ENCODE measurements at places on chromosomes 6 and 20. TPM values are rescaled to one million over a fixed set of nuclear protein-coding genes. Genes with fewer than 3 reads are reported as not detected.

GRCh38 chr20:60999250-60999649 lies 252.8 kb upstream of the CDH4 start:
- DNase-seq, result no peak

DNA sequence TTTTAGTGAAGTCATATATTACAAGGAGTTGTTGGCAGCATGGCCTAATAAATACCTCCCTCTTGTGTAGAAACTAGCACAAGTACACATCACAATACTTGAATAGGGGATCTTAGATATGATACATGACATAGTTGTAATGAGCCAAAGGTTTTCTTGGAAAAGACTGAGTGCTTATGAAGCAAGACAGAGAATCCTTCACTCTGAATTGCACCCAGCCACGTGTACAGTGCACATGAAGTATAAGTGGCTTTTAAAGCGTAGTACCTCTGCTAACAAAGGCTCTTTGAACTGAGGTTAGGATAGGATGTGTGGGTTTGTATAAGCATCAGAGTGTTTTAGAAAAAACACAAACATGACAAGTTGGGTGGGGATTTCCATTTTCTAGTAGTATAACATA lies 145.5 kb upstream of the STMND1 start:
- DNase-seq, result no peak

DNA sequence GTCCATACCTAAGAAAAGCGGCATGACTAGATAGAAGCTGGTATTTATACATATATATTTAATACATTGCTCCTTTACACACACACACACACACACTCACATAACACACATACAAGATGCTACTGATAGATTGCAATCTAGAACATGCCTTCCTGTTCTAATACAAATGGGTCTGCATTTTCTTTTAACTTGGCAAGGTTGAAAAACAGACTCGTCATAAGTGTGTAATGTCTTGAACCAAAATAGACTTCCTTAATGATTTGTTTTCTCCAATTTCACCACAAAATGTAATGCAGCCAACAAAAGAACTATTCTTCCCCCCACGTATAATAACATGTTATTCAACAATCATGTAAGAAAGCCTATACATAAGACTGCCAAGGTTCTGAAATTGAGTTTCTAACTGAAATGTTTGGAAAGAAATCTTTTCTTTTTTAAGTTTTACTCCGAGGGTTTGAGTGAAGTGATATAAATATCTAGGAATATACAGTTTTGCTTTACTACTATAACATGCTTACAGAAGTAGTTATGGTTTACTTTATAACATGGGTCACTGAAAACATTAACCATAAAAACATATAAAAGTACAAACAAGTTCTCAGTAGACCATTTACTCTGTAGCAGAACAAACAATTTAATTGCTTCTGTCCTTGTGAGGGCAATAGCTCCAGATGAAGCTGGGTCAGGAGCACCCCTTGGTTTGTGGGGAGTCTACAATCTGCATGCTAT lies 207.5 kb downstream of the FOXC1 start:
- no peak for DNase-seq

GRCh38 chr20:3243718-3244358 lies 4.8 kb upstream of the SLC4A11 start:
- no peak for DNase-seq

DNA sequence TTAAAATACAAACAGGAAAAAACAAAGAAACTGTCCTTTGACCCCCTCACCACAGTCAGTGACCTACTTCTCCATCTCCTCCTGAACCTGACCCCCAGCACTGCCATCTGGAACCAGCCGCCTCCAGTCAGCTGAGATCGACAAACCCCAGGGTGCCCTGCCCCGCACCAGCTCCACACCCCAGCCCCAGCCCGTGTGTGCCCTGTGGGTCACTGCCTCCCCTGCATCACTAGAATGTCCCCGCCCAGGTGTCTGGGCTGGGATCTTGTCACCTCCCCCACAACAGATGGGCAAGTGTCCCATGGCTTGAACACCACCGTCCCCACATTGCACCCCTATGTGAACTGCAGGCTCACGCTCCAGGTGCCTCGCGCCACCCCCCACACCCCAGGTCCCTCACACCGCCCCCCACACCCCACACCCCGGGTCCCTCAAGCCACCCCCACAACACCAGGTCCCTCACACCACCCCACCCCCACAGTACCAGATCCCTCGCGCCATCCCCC lies 13.3 kb downstream of the TAF4 start:
- no peak for DNase-seq

LIN28B gene
- 2.3 TPM for total RNA-seq

MYLK4 gene
- 0.02 TPM for total RNA-seq

NKX2-4 gene
- 3.1 TPM for total RNA-seq
